ENCODE measurements at places on chromosomes 3 and 15. TPM values are rescaled to one million over a fixed set of nuclear protein-coding genes. Genes with fewer than 3 reads are reported as not detected.

The DMXL2 gene
- total RNA-seq = 6.6 TPM

The RBM6 gene
- 12.9 TPM for total RNA-seq

The FANCD2OS gene
- total RNA-seq = not detected

The RHCG gene
- not detected for total RNA-seq

The PAQR5 gene
- total RNA-seq = 8.9 TPM

The ROPN1B gene
- total RNA-seq = not detected

The PPM1L gene
- not detected for total RNA-seq

The ZNF660 gene
- not detected for total RNA-seq

The SLC15A2 gene
- not detected for total RNA-seq

The ITGA11 gene
- 41.0 TPM for total RNA-seq

The ANKRD63 gene
- not detected for total RNA-seq

The PIK3R4 gene
- 18.3 TPM for total RNA-seq

The FAM174B gene
- total RNA-seq = 3.0 TPM

The ECE2 gene
- not detected for total RNA-seq

The DUOXA1 gene
- not detected for total RNA-seq

The PLA2G4B gene
- total RNA-seq = 0.20 TPM

The HESX1 gene
- total RNA-seq = not detected

The RTP1 gene
- not detected for total RNA-seq

The ZPLD1 gene
- not detected for total RNA-seq

The KLHL25 gene
- total RNA-seq = 9.3 TPM

The CACNA2D3 gene
- 1.2 TPM for total RNA-seq

The ITPKA gene
- 1.4 TPM for total RNA-seq

The BOC gene
- 3.9 TPM for total RNA-seq

The ABHD6 gene
- total RNA-seq = 1.9 TPM

The TMEM212 gene
- not detected for total RNA-seq

The KCNH8 gene
- total RNA-seq = not detected

The SEMA3G gene
- total RNA-seq = not detected

The APOD gene
- total RNA-seq = not detected

The TEX55 gene
- not detected for total RNA-seq

The ALS2CL gene
- 0.69 TPM for total RNA-seq

The CYP11A1 gene
- total RNA-seq = 0.30 TPM

The CTXN2 gene
- not detected for total RNA-seq

The MOBP gene
- total RNA-seq = not detected

The SQOR gene
- total RNA-seq = 58.2 TPM

The MYL3 gene
- total RNA-seq = not detected

The GREM1 gene
- total RNA-seq = 30.7 TPM

The GASK1A gene
- 0.15 TPM for total RNA-seq

The COL6A5 gene
- total RNA-seq = not detected

The ABI3BP gene
- total RNA-seq = 2.1 TPM

The TLR9 gene
- total RNA-seq = not detected

The POLQ gene
- total RNA-seq = 7.4 TPM

The C3orf49 gene
- total RNA-seq = not detected

The SSUH2 gene
- not detected for total RNA-seq

The SENP2 gene
- total RNA-seq = 30.5 TPM

The CDC25A gene
- total RNA-seq = 25.3 TPM

The GUCA1C gene
- total RNA-seq = not detected

The BDH1 gene
- total RNA-seq = 23.5 TPM

The CNTN6 gene
- not detected for total RNA-seq

The PLSCR2 gene
- total RNA-seq = not detected

The MYO5C gene
- not detected for total RNA-seq

The ADAMTSL3 gene
- 0.10 TPM for total RNA-seq

The PLCH1 gene
- not detected for total RNA-seq

The FGD5 gene
- 0.40 TPM for total RNA-seq

The FOXL2NB gene
- not detected for total RNA-seq

The RARRES1 gene
- not detected for total RNA-seq

The PATL2 gene
- total RNA-seq = not detected

The ACTC1 gene
- total RNA-seq = not detected

Measured in MG63 (cell line).